Left colon (tissue), 2 donors: ENCODE measurements at places on chromosomes 1 and 21. TPM values are rescaled to one million over a fixed set of nuclear protein-coding genes. Genes with fewer than 3 reads are reported as not detected.

GRCh38 chr1:117546467-117546866, 59.4 kb upstream of the TENT5C start:
- no peak for DNase-seq

DNA sequence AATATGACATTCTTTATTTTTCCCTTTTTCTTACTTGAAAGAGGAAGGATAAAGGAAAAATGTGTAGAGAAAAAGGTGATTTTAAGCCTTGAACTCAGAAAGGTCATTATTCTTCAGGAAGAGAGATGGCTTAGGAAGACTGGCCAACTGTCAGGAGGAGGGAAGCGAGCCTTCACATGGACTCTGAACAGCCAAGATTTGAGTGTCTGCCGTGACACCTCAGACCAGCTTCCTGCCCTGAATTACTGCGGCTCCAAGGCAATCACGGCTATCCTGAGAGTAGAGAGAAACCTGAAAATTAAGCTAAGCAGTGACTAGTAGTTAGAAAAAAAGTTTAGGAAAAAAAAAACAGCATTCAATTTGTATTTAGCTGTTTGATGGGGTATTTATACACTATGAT, 314.7 kb downstream of the KCNH1 start:
- no peak for DNase-seq

Gene F13B
- total RNA-seq: not detected

DNA sequence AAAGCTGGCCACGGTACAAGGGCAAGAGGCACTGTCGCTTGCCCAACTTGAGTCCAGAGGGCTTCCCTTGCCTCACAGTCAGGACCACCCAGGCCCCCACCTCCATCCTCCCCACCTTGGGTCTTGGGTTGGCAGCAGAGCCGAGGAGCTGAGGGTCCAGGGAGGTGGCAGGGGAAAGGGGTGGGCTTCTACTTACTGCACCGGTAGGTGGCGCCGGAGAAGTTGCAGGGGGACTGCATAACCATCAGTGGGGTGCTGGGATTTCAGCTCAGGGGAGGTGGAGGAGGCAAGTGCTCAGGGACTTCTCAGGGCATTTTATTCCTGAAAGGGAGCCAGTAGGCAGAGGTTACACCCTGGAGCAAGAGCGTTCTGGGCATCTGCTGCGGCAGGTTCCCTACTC, 44.0 kb downstream of the TRIM62 start:
- no peak for DNase-seq

GRCh38 chr1:201023517-201023902, at the start of gene KIF21B:
KIF21B (minus strand) TSS chr1:201023714; CDS start chr1:201023383, 331 bp downstream.
- DNase-seq: peak; percentile 92

- peak; percentile 36 for DNase-seq
Measured at GRCh38 chr1:205061665-205062069, 18.7 kb downstream of the CNTN2 start.

Gene CR1L
- not detected for total RNA-seq

- no peak for DNase-seq
Measured at GRCh38 chr1:171828794-171829193, 12.5 kb upstream of the DNM3 start.

- no peak for DNase-seq
Measured at GRCh38 chr1:238653693-238654321, 732.6 kb upstream of the CHRM3 start.

Gene OR10J1
- total RNA-seq: not detected

- no peak for DNase-seq
Measured at GRCh38 chr21:31248598-31248997, 95.5 kb downstream of the TIAM1 start.

DNA sequence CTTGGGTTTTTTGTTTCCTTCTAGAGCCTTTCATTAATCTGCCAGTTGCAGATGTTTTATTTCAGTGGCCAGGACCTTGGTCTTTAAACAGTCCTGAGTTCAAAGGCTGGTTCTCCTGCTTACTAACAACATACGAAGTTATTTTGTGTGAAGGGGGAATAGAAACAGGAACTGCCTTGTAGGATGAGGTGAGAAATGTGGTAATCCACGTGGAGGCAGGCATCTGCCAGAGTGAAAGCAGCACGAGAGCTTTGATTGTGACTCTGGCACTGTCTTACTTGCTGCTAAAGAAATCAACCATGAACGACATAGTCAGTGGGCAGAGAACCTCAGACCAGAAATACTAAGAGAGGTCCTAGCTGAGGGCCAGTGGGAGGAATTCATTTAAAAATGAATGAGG, 30.4 kb downstream of the TMEM63A start:
- no peak for DNase-seq

DNA sequence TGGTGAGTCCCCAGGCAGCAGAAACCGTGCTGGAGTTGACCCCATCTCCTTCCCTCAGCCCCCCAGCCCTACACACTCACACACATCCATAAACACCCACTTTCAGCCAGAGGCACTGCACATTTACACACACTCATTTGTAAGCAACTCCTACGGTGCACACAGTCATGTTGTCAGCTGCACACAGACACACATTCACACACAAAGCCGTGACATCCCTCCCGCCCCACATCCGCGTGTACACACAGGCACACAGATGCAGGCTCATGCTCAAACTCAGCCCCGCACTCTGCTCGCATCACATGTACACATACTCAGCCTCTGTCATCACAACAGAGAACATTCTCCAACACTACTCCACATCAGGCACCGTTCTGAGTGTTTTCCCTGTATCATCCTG, 47.6 kb downstream of the LACTBL1 start:
- no peak for DNase-seq

DNA sequence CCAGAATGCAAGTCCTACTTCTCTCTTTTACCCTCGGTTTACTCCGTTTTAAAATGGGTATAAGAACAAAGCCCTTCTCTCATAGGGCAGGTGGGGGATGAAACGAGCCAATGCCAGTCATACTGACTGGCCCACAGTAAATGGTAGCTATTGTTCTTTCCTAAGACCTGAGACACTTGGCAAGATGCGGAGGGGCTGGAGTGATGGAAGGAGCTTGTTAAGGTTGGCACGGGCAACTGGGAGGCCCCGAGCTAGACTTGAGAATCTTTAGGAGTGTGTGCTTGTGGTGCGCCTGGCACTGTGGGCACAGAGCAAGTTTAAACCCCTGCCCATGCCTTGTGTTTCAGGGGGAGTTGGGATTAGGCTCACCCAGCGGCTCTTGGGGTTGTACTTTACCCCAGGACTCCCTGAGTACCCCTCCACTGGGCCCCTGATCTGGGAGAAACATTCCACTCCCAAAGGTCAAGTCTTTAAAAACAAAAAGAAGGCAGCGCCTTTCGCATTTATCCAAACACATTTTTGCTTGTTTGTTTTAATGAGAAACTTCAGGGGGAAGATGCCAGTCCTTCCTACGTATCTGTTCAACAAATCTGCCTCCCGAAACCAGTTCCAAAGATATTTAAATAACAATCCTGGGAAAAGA, 240.6 kb upstream of the TMEM51 start:
- DNase-seq: no peak

DNA sequence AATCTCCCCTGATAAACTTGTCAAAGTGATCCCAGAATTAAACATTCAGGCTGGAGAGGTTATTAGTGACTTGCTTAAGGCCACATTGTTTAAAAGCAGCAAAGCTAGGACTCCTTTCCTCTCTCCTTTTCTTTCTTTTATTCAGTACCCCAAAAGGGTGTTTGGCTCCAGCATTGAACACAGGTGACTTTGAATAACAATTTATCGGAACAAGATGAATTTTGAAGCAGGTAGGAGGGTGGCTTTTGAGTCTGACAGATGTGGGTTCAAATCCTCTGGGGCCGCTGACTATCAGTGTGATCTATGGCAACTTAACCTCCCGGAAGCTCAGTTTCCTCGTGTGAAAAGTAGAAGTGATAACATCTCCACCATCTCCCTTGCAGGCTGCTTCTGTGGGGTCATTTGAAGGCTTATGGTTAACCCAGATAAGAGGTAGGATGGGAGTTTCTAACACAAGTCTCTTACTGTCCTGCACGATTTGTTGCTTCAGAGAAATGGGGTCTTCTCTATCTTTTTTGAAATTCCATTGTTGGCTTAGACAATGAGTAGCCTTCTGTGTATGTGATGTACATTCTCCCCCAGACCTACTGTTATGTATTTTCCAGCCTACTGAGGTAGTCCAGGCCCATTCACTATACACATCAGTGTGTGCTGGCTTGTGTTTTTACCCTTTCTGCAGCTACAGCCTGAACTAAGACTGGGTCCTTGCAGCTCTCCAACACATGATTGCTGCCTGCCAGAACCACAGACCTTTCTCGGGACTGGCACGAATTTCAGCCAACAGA, 29.0 kb downstream of the JUN start:
- DNase-seq: no peak

Gene ATP6V1G3
- not detected for total RNA-seq

Gene WNT3A
- total RNA-seq: 0.14 TPM

Gene VWA5B1
- total RNA-seq: 0.28 TPM

Gene C1orf216
- 1.9 TPM for total RNA-seq

GRCh38 chr1:186887203-186887602, 58.5 kb downstream of the PLA2G4A start:
- no peak for DNase-seq

DNA sequence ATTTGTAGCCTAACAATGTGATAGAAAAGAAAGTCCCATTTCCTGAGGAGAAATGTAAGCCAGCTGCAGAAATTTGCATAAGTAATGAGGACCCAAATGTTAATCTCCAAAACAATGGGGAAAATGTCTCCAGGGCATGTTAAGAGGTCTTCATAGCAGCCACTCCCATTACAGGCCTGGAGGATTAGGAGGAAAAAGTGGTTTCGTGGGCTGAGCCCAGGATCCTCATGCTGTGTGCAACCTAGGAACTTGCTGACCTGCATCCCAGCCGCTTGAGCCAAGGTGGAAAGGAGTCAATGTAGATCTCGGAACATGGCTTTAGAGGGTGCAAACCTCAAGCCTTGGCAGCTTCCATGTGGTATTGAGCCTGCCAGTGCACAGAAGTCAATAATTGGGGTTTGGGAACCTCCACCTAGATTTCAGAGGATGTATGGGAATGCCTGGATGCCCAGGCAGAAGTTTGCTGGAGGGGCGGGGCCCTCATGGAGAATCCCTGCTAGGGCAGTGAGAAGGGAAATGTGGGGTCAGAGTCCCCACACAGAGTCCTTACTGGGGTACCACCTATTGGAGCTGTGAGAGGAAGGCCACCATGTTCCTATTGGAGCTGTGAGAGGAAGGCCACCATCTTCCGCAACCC, 14.2 kb upstream of the F13B start:
- DNase-seq: no peak

GRCh38 chr1:197671140-197671539, 104.1 kb downstream of the DENND1B start:
- DNase-seq: no peak

Gene HCN3
- total RNA-seq: 11.2 TPM

GRCh38 chr1:233843525-233844204, 60.8 kb upstream of the SLC35F3 start:
- no peak for DNase-seq

DNA sequence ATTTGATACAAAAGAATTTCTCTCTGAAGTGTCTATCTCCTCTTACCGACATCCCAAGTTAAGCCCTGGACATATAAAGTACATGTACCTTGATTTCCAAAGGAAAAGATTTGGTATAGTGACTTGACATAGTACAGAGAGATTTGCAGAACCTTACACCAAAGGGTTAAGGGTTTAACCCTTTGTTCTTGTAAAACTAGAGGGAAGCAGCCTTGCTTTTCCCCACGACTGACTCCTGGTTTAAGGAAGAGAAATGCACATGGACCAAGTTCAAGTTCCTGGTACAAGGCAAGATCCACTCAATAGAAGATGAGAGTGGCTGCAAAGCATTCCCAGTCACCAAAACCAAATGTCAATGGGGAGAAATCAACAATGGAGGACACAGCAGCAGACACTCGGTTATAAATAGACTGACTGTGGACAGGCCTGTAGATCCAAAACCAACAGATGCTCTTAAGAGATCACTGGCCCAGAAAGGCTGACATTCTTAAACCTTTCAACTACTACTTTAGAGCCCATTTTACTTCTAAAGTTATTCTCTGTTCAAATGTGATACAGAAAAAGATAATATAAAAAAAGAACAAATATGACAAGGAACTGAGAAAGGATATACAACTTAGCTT, 69.4 kb downstream of the PUM1 start:
- no peak for DNase-seq

DNA sequence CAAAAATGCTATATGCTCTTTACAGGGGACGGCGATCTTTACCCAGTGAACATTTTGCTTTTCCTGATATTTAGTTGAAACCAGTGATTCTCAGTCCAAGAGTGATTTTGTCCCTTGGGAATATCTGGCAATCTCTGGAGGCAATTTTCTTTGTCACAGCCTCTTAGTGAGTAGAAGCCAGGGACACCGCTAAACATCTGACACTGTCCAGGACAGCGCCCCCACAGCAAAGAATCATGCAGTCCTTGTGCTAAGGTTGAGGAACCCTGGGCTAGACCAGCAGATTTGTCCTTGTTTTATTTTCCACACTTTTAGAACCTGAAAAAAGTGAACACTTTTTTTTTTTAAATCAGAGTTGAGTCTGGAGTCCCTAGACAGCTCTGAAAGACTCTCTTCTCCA, 13.1 kb downstream of the EVA1C start:
- DNase-seq: no peak
